ENCODE measurements at places on chromosomes 3 and 15.

- DNase-seq = no peak
Measured at GRCh38 chr15:71747128-71748083, 62.9 kb upstream of the NR2E3 start.

DNA sequence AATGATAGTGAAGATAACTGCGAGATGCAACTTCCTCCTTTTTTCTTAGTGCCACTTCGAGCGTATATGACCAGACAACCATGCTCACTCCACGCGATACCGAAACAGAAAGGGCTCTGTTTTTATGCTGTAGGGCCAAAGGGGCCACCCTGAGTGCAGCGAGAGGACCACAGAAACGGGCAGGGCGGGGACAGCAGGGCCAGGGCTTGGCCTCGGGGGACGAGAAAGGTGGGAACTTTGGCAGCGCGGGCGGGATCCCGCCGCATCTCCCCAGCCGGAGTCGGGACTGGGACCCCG lies 483 bp downstream of the VPS13C start:
- peak; percentile 42 for DNase-seq

- no peak for DNase-seq
Measured at GRCh38 chr15:59394166-59394661, 21.5 kb upstream of the MYO1E start.

DNA sequence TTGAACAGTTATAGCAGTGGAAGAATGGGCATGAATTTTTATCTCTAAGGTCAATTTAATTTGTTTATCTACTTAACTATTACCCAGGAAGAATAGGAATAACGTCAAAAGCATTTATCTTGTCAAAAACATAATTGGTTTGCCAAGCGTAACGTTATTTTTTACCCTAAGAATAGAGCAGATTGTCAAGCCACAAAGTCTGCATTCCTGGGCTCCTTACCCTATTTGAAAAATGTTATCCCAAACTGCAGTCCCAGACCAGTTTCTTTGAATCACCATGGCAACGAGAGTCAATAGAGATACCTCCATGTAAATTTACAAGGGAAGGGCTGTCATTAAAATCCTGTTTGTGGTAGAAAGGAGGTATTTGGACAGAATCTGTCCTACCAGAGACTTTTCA lies 61.1 kb downstream of the CPNE4 start:
- no peak for DNase-seq

DNA sequence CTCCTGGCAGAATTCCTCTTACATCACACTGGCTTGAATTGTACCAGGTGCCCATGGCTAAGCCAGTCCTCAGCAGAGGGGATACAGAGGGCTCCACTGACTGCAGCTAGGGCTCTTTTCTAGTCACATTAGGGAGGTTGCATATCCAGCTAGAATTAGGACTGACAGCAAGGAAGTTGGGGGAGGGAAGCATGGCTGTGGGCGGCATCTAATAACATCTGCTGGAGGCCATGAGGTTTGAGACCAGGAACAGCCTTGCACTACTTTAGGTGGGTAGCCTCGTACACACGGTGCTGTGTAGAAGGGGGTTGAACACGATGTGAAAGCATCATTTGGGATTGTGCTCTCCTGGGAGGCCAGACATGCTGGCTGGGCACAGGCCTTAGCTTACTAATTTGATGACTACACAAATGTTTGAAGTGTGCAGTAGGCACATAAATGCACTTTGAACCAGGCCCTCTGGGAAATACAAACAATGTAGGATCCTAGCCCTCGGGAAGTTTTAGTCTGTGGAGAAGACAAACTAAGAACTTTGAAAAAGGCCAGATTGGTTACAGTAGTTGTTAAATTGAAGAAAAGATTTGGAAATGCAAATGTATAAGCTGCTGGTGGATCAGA lies 30.2 kb downstream of the CHCHD6 start:
- no peak for DNase-seq

DNA sequence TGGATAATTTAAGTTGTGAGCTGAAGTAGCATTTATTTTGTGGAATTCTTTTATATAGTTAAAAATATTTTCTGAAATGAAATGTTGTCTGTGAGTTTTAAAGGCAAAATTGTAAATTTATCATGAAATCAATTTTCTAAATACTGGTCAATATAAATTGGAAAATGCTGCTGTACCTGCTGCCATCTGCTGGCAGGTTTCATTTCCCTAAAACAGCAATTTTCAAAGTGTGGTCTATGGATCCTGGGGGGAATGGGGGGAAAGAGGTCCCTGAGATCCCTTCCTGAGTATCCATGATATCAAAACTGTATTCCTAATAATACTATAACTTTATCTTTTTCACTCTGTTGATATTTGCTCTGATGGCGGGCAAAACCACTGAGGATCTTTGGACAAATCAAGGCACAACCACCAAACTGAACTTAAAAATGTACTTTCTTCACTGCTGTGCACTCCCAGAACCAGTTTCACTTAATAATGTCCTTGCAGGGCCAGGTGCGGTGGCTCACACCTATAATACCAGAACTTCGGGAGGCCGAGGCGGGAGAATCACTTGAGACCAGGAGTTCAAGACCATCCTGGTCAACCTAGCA lies 17.2 kb upstream of the CCR4 start:
- no peak for DNase-seq

DNA sequence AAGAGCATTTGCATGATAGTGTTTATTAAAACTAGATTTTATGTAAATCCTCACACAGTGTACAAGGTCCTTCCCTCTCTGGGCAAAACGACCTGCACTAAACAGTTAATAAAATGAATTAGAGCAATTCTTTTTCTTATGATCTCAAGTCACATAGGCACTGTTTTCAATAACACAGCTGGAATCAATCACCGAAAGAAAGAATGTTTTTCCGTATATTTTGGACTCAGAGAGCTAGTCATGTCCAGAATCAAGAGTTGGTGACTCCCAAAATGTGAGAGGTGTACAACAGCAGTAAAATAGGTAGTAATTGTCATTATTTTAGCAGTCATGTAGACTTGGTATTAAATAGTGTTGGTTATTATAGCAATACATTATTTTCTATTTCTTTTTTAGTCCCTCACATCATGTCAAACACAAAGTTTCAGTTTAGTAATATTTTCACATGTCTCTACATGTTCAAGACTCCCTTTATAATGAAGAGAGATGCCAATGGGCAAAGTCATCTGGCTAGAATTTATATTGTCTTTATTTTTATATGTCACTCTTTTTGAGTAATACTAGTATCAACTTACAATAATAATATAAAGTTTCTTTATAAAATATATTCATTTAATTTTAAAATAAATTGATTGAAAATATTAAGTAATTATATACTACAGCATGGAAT lies 448.6 kb upstream of the CDIN1 start:
- no peak for DNase-seq

- no peak for DNase-seq
Measured at GRCh38 chr3:63967675-63968611, 55.4 kb downstream of the PSMD6 start.

- no peak for DNase-seq
Measured at GRCh38 chr3:172307141-172307560, 141.1 kb downstream of the GHSR start.

DNA sequence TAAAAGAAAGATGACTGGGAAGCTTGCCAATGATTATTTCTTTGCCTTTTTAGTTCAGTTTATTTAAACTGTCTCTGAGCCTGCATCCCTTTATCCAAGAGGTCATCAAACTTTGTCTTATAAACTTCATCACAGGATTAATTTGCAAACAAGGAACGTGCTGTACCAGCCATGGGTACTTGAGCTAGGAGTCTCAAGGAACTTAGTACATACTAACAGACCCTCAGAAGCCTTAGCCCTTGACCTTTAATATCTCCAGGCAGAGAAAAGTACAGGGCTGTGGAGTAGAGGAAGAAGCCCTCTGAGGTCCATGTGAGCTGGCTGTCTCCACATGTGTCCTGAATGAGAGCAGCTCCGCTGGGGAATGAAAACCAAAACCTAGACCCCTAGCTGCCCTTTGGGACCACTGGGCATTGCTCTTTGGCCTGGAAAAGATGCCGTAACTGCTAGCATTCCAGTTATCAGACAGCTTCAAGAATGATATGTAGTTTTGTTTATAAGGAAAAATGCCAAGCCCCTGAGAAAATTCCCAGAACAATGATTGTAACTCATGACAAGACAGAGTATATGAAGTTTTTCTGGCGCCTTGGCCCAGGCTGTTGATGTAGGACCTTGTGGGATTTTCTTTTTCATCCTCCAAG lies 92.1 kb downstream of the ASB7 start:
- DNase-seq = no peak

- no peak for DNase-seq
Measured at GRCh38 chr15:43469867-43470266, 23.1 kb downstream of the TP53BP1 start.

DNA sequence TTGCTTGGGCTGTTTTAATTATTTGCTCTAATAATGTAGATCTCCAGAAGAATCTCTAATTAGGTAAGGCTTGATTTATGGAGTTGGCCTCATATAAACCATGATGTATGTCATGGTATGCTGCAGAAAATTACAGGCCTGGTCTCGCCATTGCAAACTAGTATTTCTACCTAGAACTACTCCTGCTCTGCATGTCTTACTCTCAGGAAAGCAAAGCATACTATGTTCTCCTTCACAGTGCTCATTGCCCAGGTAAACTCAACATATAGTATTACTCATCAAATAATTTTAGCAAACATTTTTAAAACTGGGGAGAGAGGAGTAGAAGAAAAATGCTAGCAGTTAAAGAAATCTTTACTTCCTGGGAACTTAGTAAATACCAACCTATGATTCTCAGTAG lies 90.7 kb downstream of the FILIP1L start:
- DNase-seq = no peak

DNA sequence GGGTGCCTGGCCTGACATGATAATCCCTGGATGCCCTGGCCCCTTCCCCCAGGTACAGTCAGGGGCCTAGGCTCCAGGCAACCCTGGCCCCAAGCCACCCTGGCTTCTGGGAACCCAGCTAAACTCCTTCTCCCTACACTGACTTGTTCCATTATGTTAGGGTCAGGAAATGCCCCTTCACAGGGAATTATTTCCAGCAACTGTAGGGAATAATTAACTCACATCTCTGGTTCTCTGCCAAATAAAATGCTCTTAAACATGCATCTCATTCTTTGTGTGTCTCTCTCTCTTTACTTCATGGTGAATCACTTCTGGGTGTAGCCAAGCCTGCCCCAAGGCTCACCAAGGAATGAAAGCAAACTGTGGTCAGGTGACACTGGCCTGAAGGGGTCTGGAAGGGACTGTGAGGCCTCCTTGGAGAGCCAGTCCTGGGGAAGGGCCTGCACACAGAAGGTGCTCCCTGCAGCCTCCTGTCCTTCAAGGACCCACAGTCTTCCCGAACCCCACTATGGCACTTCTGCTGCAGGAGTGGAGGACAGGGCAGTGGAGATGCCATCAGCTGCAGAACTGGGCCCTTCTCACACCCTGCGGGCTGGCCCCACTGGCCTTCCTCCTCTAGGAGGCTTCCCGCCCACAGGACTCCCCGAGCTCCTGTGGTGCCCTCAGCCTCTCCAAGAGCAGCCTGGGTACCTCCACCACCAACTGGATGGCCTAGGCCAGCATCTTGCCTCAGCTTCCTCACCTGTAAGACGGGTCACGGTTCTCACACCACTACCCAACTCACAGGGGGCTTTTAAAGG lies 17.6 kb downstream of the TKT start:
- no peak for DNase-seq

GRCh38 chr15:90059208-90059985 lies 42.9 kb downstream of the IDH2 start:
- DNase-seq = peak; percentile 36

GRCh38 chr15:59904450-59905135 lies 99.5 kb upstream of the FOXB1 start:
- DNase-seq = no peak

DNA sequence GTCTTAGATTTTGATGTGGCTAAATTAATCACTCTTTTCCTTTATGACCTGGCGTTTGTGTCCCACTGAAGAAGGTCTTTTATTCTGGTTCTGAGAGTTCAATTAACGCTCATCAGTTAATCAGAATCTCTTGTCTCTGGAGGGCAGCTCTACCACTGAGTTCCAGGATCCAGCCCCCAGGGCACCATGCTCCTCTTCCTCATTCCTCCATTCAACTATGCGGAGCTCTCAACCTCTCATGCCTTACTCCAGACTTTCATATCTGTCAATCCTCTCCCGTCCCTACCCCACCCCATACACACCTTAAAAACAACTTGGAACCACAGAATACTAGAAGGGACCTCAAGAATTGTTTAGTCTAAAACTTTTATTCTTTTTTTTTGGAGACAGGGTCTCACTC lies 4.8 kb upstream of the ABHD5 start:
- no peak for DNase-seq

DNA sequence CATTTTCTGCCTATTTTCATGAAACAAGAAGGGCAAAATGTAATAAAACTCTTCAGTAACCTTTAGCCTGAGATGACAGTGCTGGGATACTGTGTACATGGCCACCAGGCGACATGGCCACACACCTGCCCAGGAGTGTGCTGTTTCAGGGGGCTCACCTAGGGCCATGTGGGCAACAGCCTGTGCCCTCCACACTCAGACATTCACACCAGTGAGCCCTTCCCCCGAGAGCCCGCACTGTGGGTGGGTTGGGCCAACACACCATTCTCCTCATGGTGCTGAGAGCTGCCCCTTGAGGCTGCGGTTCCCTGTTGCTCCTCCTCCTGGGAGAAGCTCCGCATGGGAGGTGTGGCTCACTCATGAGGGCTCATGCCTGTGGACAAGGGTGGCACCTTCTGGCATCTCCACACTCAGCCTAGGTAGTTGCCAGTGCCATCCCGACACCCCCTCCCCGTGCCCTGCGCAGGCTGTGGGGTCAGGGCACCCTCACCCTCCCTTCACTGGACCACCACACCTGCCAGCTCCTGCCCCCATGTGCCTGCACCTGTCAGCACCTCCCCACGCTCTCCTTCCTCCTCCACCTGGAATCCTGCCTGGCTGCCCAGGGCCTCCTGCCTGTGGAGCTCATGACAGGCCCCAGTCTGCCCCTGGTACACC lies 19.7 kb downstream of the OCA2 start:
- no peak for DNase-seq

DNA sequence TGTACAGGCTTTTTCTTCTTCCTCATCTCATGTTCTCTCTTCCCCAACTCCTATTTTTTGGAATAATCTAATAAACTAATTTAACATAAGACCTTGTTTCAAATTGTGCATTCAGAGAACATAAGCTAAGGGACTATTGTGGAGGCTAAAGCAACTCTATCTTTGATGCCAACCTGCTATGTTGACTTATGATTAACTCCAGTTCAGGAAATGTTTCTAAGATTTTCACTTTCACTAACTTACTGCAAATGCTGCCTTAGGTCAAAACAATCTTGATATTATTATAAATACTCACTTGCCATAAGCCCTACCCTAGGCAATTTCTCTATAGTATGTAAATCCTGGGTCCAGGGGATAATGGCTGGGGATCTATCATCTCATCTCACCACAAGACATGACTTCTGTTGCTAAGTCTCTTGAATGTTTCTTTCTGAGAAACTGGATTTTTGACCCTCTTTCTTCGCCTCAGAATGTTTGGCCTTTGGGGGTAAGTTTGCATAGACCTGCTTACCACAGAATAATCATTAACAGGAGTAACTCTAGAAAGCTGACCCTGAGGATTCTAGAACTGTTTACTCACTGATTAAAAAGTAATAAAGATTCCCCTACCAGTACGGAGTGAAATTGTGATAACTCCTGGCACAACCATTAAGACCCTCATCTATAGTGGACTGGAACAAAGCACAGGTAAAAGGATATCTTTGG lies 768.1 kb downstream of the GBE1 start:
- DNase-seq = no peak

All from activated T-cell treated with anti-CD3 and anti-CD28 coated beads for 4 hours (primary cell).